ENCODE measurements at places on chromosomes 7 and 10.

DNA sequence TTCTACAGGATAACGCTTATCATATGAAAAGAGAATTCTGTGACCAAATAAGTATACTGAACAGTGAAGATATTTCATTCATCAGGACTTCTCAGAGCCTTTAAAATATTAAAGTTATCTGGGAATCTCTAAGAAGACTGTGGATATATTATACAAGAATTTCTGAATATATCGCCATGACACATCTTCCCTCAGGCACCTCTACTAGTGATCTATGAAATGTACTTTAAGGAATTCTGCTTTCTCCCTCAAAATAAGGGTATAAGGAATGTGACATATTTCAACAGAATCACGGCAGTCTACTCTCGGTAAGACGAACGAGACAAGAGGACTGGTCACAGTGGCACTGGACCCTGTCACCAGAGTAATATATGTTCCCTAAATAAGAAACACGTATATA is 504.2 kb upstream of the PHF14 start:
- DNase-seq, result no peak

DNA sequence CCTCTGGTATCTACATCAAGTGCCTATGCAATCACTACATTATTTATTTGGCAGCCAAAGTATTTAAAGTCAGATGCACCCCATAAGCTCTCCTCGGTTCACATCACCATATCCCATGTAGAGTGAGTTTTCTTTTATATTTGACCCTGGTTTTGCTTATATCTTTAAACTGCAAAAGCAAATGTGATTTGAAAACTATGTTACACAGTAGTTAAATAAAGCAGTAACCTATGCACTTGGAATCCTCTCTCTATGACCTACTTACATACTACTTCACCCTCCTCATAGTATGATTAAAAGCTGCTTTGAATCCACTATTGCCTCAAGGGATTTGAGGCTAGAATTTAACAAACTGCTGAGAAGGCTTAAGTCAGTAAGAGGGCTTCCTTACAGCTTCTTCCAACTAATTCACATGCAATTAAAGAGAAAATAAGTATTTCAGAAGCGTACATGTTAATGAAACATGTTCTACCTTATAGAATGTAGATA is 2.2 kb upstream of the CELF2 start:
- DNase-seq, result no peak

- DNase-seq, result no peak
Measured at GRCh38 chr10:129278686-129279085, 188.4 kb upstream of the MGMT start.

- no peak for DNase-seq
Measured at GRCh38 chr10:72098301-72098835, 10.0 kb upstream of the SPOCK2 start.

DNA sequence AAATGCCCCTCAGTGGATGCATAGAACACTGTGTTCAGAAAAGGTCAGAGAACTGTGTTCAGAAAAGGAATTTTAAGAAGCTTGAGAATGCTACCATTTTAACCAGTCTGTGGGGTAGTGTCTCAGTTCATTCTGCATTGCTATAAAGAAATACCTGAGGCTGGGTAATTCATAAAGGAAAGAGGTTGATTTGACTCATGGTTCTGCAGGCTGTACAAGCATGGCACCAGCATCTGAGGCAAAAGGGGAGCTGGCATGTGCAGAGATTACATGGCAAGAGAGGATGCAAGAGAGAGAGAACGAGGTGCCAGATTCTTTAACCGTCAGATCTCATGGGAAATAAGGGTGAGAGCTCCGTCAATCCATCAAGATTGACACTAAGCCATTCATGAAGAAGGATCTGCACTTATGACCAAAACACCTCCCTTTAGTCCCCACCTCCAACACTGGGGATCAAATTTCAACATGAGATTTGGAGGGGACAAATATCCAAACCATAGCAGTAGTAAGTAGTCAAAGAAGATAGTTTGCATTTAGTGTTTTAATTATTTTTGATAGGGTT is 119.8 kb downstream of the FAM107B start:
- DNase-seq, result no peak

GRCh38 chr10:124486635-124487034 is 25.0 kb downstream of the LHPP start:
- DNase-seq, result no peak

DNA sequence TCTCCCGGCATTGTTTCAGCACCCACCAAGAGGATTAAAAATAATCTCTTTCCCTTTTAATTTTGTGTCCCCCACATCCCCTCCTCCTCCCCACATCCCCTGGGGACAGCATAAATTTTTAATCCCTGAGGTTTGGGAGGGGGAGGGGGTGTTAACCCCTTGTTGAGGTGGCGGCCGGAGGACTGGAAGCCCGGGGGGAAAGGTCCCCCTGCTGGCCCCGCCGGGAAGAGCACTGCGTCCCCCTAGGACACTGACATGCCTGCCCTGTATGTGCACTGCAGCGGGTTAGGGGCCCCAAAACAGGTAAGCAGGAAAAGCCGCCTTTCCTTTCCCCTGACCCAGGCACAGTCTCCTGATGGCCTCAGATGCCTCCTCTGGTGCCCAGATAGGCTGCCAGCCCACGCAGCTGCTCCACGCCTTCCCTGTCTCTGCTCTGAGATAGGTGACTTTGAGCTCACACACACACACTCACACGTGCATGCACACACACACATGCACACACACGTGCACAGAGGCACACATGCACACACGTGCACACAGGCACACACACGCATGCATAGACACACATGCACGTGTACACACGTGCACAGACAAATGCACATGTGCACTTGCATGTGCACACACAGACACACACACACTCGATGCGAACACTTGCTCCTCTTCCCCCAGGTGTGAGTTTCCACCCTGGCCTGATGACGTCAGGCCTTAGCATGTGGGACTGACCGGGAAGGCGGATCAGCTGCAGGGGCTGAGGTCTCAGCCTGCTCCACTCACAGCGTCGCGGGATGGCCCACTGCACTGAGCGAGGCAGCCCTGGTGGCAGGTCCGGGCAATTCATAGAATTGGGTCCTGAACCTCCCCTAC is 12.3 kb downstream of the CNPY1 start:
- DNase-seq, result no peak

DNA sequence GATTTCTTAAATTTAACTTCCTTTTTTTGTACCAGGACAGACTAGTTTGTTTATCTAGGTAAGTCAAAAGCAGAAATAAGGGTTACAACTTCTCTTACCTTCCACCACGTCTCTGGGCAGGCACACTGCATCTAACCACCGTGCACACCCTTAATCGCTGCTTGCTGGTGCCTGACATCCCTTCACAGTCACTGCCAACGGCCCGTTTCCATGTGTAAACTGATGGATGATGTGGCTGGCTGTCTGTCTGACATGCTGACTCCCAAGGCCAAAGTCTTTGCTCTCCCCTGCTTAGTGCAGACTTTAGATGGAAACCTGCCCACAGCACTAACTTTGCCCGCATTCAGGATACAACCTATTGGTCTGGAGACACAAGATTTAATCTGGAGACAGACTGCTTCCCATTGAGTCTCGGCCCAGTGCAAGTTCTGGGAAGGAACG is 1.1 kb downstream of the TMEM273 start:
- no peak for DNase-seq

- DNase-seq, result no peak
Measured at GRCh38 chr10:71973777-71974488, 9.7 kb downstream of the CHST3 start.

- DNase-seq, result no peak
Measured at GRCh38 chr10:131429942-131430341, 118.4 kb upstream of the TCERG1L start.

GRCh38 chr7:104973227-104973626 is 40.8 kb upstream of the KMT2E start:
- no peak for DNase-seq

DNA sequence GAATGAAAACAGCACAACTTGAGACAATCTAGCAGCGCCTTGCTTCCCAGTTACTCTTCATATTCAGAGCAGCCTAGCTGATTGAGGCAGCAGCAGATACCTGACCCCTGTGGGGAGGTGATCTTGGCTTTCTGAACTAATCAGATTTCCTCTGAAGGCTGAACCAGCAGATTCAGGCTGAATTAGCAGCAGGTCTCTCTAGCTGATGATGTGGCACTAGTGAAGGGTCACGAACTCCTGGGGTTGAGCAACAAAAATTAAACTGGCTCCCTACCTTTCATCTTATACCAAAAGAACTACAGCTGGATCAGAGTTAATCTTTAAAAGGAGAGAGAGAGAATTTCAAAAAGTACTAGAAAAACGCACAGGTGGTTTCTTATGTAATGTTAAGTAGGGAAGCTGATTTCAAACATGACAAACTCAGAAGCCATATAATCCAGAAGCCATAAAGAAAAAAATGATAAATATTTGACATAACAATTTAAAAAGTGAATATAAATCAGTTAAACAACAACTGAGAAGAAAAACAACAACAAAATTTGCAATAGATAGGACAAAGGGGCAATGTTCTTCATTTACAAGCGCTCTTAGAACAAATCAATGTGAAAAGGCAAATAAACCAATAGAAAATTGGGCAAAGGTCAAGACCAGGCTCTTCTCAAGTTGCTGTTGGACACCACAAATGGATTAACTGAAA is 13.5 kb downstream of the SLC25A13 start:
- DNase-seq, result no peak

DNA sequence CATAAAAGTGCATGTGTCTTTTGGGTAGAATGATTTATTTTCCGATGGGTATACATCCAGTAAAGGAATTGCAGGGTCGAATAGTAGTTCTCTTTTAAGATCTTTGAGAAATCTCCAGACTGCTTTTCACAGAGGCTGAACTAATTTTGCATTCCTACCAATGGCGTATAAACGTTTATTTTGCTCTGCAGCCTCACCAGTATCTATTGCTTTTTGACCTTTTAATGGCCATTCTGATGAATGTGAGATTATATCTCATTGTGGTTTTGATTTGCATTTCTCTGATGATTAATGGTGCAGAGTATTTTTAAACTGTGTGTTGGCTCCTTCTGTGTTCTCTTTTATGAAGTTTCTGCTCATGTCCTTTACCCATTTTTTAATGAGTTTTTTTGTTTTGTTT is 1020.1 kb downstream of the NXPH1 start:
- DNase-seq, result no peak

Data from activated T-helper 1 cell treated with anti-CD3 and anti-CD28 coated beads, Interleukin-12 subunit alpha, Interleukin-12 subunit beta, Interleukin-2, Interleukin-4 antibody, amounts not matched to agents 30 ng/mL and 10 ng/mL and 1 ng/mL, durations not matched to agents 14 hours and 24 hours and 36 hours (primary cell).